ENCODE measurements at places on chromosomes 1 and 21.
A peak's percentile ranks its signal among the peaks of the same experiment; 100 is the strongest.

GRCh38 chr1:219587401-219587800, 25.5 kb downstream of the ZC3H11B start:
- no peak for DNase-seq

GRCh38 chr1:228337711-228338520, 68.7 kb downstream of the TRIM11 start:
- no peak for DNase-seq

DNA sequence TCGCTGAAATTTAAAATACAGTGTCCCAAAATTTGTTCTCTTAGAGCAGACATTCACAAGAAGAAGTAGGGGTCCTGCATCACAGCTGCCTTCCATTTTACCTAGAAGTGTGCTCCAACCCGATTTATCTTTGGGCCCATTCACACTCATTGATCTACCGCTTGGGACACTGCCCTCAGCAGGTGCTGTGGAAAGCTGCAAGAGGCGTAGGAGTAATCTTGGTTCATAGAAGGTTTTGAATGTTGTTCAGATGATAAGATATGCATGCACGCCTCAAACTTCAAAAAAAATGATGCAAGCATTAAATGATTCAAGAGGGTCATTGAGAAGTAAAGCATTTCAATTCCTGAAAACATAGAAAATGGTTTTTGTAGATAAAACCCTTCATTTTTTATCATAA, 18.6 kb upstream of the C1orf105 start:
- DNase-seq, result no peak

DNA sequence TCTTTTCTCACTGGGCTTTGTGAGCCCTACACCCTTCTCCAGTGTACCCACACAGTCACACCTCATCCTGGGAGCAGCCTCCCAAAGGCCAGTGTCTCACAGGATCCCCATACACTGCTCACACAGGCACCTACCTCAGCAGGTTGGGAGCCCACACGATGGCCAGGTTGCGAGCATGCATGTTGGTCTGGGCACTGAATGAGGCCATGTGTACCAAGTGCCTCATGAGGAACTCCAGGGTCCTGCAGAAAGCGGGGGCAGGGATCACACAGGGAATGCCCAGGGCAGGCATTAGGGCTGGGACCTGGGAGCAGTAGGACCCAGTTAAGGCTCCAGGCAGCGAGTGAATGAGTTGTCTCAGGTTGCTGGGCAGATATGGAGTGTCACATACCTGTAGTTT, 8.5 kb upstream of the USF1 start:
- no peak for DNase-seq

DNA sequence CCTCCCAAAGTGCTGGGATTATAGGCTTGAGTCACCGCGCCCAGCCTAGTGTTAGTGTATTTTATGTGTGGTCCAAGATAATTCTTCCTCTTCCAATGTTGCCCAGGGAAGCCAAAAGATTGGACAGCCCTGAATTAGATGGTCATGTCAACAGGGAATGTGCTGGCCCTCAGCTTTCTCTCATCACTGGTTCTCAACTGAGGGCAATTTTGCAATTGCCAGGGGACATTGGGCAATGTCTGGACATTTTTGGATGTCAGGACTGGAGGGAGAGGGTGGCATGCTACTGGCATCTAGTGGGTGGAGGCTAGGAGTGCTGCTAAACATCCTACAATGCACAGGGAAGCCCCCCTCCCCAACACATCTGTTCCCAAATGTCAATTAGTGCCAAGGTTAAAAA, 95.0 kb downstream of the LAMC2 start:
- no peak for DNase-seq

DNA sequence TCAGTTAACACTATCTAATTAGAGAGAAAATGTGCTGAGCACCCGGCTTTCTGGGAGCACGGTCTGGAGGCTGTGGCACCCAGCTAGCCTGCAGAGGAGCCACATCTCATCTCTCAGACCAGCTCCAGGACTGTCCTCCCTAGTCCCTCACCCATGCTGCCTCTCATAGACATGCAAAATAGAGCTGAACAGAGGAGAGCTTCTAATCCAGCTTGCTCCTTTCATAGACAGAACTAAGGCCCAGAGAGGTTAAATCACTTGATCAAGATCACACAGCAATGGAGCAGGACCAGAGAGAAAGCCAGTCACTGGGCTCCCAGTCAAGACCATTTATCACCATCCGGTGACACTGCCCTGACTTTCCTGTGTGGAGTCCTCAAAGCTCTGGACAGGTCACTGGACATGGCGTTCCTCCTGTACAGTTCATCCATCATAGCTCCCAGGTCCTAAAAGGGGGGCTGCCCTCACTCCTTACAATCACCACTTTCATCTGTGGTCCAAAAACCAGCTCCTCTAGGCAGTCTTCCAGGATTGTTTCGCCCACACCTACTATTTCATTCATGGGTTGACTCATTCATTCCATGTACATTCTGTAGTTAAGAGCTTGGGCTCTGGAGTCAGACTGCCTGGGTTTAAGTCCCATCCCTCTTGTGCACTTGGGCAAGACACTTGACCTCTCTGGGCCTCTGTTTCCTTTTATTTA, 8.8 kb upstream of the CAMK2N1 start:
- DNase-seq, result no peak

- DNase-seq, result peak; percentile 74
These were observed 62.9 kb downstream of the MDM4 start for GRCh38 chr1:204578867-204579664.

GRCh38 chr1:3557366-3557765, 53.9 kb downstream of the MEGF6 start:
- DNase-seq, result no peak

DNA sequence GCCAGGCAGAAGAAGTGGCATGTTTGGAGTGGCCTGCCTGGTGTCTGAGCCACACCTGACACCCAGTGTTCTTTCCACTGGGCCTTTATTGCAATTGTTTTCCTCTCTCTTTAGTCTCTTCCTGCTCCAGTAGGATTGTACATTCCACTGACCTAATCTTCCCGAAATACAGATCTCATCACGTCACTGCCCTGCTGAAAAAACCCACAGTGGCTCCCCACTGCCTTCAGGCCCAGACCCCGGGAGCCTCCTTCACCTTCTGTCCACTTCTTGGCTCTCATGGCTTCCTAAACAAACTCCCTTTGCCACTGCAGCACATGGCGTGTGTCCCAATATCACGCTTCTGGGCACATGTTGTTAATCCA, 25.3 kb upstream of the ATP5PO start:
- no peak for DNase-seq

- no peak for DNase-seq
These were observed 26.3 kb downstream of the GADD45A start for GRCh38 chr1:67711158-67711854.

DNA sequence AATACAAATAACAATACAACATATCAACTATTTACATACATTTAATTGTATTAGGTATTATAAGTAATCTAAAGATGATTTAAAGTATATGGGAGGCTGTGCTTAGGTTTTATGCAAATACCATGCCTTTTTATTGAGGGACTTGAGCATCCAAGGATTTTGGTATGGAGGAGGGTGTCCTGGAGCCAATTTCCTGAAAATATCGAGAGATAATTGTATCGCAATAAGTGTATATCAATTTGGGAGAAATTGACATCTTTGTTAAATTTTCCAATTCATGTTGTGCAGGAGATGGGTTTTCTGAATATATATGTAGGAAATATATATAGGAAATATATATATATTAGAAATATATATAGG, 63.5 kb downstream of the ATP1A1 start:
- no peak for DNase-seq

DNA sequence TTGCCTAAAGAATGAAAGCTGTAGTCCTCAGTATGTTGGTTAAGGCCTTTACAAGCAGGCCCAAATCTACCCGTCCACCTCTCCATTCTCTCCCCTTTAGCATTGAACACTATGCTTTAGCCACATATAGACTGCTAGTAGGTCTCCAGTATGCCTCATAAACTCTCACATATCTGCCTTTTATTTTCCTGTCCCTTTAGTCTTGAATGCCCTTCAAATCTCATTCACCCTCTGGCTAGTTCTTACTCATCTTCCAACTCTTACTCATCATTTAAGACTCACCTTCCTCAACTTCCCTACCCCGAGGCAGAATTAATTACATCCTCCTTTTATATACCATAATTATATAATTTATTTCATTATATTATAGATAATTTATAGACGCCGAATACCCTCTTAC, 78.7 kb upstream of the TSPAN2 start:
- no peak for DNase-seq

- DNase-seq, result no peak
These were observed 523.3 kb upstream of the RGS18 start for GRCh38 chr1:191634801-191635508.

DNA sequence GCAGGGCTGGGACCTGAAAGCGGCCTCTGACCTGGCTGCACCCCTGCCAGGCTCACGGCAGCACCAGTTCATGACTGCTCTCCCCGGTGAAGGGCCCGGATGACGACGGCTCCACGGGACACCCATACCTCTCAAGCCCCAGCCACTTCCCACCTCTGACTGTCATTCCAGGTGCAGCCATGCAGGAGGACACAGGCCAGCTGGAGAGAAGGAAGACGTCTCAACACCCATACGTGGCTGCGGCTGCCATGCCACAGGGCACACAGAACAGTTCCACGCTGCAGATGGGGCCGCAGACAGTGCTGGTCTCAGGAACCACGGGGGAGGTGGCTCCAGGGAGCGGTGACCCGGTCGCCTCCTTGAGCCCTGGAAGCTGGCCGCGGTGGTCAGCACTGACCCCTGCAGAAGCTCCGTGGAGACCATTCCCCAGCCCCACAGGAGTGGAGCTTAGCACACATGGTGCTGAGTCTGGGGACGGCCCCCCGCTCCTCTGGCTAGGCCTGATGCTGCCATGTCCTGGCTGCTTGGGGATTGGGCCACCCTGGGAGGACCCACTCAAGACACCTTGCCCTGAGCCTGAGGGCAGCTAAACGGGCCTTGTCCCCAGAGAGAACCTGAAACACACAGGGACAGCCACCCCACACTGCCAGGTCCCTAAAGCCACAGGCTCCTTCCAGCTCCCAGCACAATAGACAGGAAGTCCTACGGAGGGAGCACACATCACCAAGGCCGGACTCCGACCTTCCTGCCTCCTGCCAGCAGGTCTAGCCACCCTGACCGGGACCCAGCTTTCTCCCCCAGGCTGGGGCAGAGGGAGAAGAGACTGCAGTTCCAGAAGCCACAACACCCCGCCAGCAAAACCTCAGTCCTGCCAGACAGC, 8.6 kb downstream of the WNT9A start:
- no peak for DNase-seq

GRCh38 chr1:202017749-202018467, 7.5 kb downstream of the ELF3 start:
- no peak for DNase-seq

DNA sequence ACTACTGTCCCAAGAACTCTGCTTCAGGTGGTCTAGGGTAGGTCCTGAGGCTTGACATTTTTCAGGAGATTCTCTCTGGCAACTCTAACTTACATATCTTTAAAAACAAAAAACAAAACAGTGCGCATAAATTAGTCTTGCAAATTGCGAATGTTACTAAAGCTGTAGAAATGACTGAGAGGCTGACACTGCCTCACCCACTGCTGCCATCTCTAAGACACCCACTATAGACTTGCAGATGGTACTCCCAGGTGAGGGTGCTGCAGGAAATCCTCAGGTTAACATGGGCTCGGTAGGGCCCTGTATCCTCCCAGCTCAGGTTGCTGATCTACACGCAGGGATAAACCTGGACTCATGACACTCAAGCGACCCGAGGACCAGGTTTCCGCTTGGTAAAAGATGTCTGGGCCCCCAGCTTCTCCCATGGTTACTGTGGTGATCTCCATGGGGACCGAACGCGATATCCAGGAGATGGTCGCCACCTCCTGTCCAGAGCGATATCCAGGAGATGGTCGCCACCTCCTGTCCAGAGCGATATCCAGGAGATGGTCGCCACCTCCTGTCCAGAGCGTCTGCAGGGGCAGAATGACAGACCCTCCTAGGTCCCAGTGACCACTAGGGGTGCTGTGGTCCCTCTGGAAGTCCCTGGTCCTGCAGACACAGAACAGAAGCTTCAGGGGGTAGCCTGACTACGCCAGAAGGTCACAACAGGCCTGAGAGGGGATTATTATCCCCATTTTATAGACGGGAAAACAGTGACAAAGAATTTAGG, 16.2 kb upstream of the LY9 start:
- DNase-seq, result no peak

- DNase-seq, result no peak
These were observed 37.5 kb upstream of the SLAMF9 start for GRCh38 chr1:159991513-159991912.

GRCh38 chr1:160579216-160579701, at the start of gene CD84:
Gene CD84, minus strand, starts transcription at chr1:160579496. Its CDS starts 59 bp downstream, at chr1:160579437.
- DNase-seq, result no peak

DNA sequence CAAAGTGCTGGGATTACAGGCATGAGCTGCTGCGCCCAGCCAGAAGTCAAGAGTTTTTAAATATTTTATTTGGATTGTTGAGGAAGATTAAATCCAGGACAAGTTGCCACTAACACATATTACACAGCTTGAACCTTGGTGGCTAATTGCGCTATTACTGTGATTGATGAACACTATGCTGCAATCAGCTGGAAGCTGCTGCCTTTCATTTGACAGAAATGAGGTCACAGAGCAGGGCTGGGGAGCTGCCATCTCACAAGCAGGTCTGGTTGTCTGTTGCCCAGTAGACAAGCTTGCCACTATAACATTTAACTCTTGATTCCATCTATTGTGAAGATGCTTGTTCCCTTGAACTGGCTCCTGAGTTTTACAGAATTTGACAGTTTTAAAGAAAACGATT, 37.4 kb upstream of the NRDC start:
- no peak for DNase-seq

GRCh38 chr1:22210636-22211035, 67.7 kb upstream of the WNT4 start:
- DNase-seq, result no peak

- no peak for DNase-seq
These were observed 2.6 kb downstream of the TUFT1 start for GRCh38 chr1:151542710-151543129.

- DNase-seq, result no peak
These were observed 638.2 kb downstream of the AMY1C start for GRCh38 chr1:104387716-104388508.

DNA sequence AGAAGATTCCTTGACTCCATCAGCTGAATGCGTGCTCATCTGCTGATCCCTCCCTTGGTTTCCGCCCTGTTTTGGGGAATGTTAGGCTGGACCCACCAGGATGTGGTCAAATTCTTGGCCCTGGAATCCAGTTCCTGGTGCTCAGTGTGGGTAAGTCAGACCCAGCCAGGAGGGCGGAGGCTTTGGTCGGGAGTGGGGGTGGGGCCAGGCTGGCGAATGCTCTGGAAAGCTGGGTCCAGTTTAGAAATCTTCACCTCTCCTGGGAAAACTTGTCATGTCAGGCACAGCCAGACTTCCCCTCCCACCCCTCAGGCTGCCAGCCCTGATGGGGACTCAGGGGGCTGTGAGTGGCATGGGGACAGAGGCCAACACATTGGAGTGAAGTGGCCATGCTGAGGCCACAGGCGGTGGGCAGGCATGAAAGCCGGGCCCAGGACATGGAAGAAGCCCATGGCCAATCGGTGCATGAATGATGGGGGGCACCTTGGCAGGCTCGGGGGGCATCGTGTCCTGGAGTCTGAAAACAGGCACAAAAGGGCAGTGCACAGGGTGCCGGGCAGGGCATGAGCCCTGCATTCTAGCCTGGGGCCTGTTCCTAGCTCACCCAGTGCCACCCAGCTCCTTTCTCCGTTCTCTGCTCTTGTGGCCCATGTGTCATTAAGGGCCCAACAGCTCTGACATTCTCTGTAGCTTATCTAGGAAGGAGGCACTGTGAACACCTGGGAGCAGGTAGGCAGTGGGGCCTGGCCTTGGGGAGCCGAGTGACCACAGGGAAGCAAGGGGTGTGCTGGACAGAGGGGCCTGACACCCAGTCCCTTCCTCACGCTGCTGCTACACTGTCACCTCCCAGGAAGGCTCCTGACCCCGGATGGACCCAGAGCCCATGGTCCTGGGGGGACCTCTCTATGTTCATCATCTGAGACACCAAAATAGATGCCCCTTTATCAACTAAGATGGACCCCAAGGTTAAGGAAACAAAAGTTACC, 14.6 kb upstream of the PADI1 start:
- DNase-seq, result no peak

Data from GM10248 (cell line).